ENCODE measurements at places on chromosomes 2 and 18.

GRCh38 chr2:238107525-238108422 lies 7.6 kb downstream of the ESPNL start:
- DNase-seq, result no peak

DNA sequence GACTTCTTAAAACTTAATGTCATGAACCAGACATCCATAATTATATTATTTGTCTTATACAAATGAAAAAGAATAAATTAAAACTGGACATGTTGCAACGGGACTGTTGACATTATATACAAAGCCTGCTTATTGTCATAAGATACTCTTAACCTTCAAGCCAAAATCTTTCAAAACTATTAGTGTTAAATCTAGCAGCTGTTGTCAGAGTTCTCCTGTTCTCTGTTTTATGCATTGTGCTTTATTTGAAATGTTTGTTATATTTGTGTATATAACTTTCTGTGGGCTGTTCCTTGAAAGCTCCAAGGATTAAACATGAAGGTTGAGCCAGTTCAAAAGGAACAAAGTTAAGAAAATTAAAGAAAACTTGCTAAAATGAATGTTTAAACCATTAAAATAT lies 335.5 kb upstream of the NT5C1B start:
- no peak for DNase-seq

- no peak for DNase-seq
Observed at GRCh38 chr18:46141199-46141598, 37.0 kb downstream of the HAUS1 start.

DNA sequence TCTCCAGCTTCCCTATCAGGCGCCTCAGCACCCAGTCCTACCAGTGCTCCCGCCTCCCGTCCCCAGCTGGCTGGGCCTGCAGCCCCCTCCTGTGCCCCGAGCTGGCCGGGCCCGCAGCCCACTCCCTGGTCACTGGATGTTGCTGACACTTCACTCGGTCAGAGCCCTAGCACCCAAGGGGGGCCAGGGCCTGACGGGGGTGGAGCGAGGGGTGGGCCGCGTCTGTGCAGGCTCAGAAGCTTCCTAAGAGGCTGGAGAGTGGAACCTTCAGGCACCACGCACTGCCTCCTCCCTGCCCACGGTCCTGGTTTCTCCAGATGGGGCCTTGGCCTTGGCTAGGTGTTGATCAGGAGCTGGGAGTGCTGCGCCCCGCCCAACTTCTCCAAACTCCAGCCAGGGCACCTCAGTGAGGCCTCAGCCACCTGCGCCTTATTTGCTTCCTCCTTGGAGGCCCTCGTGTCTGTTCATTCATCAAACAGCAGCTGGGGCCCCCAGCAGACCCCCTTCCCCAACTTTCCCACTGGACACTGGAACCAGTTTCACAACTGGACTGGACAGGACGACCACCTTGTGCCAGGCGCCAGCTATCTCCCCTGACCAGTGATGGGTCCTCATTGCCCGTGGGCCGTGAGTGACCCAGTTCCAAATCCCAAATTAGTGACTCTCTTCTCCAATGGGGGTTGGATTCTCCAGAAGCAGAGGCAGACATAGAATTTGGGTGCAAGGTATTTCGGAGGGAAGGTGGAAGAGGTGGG lies 16.7 kb downstream of the CAPN10 start:
- DNase-seq, result no peak

DNA sequence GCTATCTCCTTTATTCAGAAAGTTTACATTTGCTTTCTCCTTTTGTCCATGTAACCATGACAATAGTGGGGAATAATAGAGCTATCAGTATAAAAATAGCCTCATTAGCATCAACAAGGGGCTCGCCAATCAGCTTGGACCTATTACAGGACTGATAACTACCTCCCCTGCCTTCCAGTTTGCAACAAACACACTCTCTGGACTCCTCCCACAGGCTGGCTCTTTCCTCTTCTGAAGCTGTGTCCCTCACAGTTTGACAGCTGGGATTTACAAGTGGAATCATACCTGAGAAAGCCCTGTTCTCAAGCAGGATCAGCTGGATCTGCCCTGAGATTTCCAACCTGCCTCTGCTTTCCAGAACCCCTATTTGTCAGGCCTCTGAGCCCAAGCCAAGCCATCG lies 162.5 kb downstream of the GRB14 start:
- DNase-seq, result no peak

GRCh38 chr2:141501752-141502151 lies 629.1 kb downstream of the LRP1B start:
- no peak for DNase-seq

- no peak for DNase-seq
Observed at GRCh38 chr2:160033732-160034392, 28.6 kb downstream of the PLA2R1 start.

GRCh38 chr2:84878459-84878858 lies 2.4 kb downstream of the TRABD2A start:
- no peak for DNase-seq

DNA sequence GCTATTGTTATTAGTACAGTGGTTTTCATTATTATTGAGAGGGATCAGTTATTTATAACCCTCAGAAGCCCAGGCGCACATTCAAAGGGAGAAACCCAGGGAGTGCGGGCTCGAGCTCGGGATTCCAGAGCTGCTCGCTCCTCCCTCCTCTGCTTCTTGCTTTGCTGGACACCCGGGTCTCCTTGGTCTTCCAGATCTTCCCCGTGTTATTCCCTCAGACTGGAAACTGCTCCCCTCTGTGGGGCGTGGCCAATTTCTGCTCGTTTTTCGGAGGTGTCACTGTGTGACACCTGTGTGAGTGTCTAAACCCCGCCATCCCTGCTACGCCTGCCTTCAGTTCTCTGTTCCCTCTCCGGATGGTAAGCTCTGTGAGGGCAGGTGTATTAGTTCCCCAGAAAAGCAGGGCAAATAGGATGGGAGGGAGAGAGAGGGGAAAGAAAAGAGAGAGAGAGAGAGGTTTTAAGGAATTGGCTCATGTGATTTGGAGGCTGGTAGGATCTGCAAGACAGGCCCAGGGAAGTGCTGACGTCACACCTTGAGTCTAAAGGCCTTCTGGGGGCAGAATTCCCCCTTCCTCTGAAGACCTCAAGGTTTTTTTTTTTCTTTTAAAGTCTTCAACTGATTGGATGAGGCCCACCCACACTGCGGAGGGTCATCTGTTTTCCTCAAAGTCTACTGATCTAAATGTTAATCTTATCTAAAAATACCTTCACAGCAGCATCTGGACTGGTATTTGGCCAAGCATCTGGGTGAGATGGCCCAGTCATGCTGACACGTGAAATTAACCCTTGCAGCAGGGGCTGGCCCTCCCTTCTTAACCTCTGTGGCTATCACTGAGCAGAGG lies 457.3 kb upstream of the ID2 start:
- no peak for DNase-seq

DNA sequence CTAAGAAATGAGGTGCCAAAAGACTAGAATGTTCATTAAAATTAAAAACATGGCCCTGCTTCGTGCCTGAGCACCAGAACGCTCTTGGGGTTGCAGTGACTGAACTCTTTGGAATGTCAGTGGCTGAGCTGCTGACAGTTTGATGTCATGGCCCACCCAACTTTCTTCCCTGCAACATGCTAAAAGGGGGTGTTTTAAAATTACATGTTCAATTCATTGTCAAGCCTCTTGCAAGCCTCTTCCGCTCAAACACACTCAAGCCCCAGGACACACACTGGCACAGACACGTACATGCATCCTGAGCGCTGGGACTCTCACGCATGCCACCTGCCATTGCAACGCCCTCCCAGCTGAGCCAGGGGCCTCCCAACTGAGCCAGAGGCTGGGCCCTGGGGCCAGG lies 12.6 kb downstream of the RUFY4 start:
- no peak for DNase-seq

DNA sequence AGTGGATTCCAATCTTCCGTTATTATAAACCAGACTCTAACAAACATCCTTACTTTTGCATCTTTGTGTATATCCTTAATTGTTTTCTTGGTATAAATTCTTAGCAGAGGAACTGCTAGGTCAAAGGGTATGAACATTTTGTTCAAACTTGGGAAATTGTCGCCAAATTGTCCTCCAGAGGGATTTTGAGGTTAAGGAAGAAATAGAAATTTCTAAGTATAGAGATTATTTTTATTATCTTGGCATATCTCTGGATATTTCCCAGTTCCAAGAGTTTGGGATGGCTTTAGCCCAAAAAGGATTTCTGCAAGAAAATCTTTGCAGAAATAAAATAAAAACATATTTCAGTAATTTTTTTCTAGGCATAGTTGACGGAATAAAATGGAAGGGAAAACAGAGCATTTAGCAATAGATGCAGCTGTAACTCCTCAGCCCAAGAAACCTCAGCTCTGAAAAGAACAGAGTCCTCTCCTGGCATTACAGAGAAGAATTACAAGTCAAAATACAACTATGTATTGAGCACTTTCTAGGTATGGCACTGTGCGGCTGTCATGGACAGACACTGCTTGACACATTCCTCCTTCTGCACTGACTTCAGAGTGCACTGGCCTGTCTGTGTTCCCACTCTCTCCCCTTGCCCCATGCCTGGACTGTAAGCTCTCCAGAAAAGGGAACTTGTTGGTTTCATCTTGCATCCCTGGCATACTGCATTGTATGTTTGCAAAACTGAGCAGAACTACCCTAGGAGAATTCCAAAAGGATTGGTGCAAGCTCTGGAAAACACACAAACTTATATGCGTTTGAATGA lies 117.3 kb upstream of the STON1 start:
- no peak for DNase-seq

DNA sequence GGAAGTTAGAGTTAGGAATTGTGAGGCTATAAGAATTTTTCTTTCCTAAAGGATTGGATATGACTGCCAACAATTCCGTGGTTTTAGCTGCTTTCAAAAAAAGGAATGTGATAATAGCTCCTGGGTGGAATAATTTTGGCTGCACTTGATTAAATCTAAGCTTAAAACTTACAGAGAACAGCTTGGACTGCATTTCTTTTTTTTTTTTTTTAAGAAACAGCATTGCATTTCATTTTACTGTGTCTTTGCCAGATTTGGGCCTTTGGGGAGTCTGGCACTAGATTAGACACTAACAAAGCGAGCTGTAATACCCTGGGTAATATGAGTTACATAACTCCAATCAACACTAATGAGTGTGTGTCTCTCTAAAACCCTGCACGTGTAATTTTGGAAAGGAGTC lies 37.8 kb upstream of the ZNF397 start:
- DNase-seq, result no peak

- DNase-seq, result no peak
Observed at GRCh38 chr2:166127217-166128155, at the start of gene SCN1A. Gene SCN1A (minus strand): TSS chr2:166128020. CDS start chr2:166073621, 54,399 bp downstream.

DNA sequence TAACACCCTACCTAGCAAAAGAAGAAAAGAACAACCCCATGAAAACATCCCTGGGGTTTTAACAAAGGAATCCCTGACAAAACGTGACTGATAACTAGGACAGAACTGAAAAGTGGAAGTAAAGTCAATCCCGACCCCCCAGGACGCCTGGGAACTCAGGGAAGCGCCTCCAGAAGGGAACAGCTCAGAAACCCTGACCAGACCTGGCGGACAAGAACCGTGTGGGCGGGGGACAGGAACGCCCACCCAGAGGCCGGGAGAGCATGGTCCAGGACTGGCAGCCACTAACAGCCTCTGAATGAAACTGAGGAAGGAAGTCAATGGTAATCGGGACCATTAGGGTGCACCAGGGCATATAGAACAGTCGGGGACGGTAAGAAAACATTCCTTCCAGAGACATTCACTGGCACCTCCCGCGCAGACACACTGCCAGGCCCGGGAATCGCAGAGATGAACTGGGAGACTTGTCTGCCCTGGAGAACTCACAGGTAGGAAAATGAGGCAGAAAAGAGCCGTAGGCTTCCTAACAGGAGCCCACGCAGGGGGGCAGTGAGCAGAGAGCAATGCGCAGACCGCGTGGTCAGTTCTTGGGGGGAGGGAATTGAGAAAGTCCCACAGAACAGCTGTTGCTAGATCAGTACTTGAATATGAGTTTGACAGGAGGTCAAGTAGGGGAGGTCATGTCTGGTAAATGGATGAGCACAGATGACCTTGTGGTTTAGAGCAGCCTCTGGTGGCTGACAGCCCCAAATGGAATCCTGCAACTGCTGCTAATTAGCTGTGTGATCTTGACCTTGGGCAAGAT lies 1.3 kb upstream of the TBC1D8 start:
- no peak for DNase-seq

- DNase-seq, result no peak
Observed at GRCh38 chr2:134070281-134070741, 183.6 kb upstream of the MGAT5 start.

- DNase-seq, result no peak
Observed at GRCh38 chr2:75589391-75590105, 28.8 kb upstream of the EVA1A start.

GRCh38 chr2:21999522-21999921 lies 875.8 kb downstream of the TDRD15 start:
- no peak for DNase-seq

GRCh38 chr2:215060861-215061536 lies 77.4 kb downstream of the ABCA12 start:
- no peak for DNase-seq

GRCh38 chr2:215839816-215840215 lies 173.5 kb downstream of the MREG start:
- DNase-seq, result no peak

DNA sequence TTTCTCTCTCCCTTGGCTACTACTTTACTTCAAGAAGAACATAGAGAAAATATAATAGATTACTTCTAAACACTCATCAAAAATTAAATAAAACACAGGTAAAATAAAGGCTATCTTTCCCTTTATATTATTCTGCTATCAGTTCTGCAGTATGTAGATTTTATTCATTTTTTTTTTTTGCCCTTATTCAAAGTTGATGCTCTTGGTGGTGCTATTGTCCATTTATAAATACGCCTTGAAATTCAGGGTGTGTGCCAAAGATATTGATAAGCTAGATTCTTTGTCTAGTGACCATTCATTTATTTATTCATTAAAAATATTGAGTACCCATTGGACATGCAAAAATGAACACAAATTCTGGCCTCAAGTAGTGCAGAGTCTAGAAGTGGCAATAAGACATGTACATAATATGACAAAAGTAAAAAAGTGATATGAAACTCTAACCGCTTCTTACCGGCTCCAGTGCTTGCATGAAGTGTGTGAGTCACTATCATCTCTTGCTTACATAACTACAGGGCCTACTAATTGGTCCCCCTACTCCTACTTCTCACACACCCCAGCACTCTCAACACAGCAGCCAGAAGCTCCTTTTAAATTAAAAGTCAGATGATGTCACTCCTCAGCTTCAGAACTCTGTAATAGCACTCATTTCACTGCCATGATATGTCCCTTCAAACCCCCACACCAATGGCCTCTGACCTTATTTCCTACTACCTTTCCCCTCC lies 208.3 kb upstream of the FANCL start:
- DNase-seq, result no peak

Measured in stimulated activated CD4-positive, alpha-beta T cell treated with anti-CD3 and anti-CD28 coated beads, Interleukin-2, amount 100 ng/mL, for 4 hours (primary cell).